ENCODE measurements at places on chromosomes 6 and 20.

- DNase-seq = no peak
Observed at GRCh38 chr20:23235173-23236027, 115.2 kb upstream of the NXT1 start.

DNA sequence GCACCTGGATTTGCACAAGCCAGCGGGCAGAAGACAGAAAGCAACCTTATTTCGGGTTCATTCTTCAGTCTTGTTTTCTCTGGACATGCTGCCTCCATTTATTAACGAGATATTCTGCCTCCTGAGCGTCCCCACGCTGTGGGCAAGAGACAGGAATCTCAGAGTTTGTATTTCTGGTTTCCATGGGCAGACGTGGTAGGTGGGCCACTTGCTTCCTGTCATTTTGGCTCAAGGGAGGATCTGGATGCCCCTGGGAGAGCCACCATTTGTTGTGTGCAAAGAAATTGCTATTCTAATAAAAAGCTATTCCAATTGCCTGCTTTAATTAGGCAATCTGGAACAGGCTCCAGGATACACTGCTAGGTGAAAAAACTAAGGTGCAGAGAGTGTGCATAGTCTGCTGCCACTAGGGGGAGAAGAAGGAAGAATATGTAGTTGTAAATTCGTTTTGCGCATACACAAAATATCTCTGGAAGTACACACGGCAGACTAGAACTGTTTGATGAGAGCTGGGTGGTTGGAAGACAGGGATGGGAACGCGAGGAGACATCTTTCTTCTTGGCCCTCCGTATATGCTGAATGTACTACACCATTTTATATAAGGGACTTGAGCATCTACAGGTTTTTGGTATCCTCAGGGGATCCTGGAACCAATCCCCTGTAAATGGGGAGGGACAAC is 30.1 kb upstream of the SLC16A10 start:
- DNase-seq = peak; percentile 5

- DNase-seq = no peak
Observed at GRCh38 chr6:149318581-149319286, 1.2 kb downstream of the TAB2 start.

GRCh38 chr6:162684961-162685360 is 42.6 kb downstream of the PRKN start:
- DNase-seq = no peak

- no peak for DNase-seq
Observed at GRCh38 chr20:8953300-8953699, 115.6 kb upstream of the PLCB4 start.

DNA sequence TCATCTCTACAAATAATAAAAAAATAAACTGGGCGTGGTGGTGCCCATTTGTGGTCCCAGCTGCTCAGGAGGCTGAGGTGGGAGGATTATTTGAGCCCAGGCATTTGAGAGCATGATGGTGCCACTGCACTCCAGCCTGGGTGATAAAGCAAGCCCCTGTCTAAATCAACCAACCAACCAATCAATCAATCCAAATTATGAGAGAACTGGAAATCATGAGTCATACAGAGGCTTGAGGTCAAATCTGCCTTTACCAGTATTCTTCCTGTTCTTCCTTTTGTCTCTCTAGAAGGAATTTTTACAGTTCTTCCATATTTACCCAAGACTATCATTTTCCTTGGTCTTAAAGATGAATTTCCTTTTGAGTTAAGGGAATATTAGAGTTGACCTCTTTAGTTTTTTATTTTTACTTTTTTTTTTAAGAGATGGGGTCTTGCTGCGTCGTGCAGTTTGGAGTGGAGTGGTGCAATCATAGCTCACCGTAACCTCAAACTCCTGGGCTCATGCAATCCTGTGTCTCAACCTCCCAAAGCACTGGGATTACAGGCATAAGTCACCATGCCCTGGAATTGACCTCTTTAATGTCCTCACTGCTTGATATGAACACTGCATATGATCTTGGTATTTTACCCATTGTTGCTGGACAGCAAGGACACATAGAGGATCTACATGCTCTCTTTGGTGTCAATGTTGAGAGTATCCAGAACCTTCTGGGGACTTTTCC is 44.1 kb upstream of the TXNDC5 start:
- no peak for DNase-seq
